ENCODE measurements at places on chromosomes 16 and 17.

GRCh38 chr16:3980253-3981111 lies 100.0 kb upstream of the CREBBP start:
- no peak for DNase-seq

GRCh38 chr16:11302977-11303376 lies 21.8 kb upstream of the PRM1 start:
- no peak for DNase-seq

- no peak for DNase-seq
Observed at GRCh38 chr17:34721326-34721725, 141.9 kb downstream of the TMEM132E start.

- DNase-seq = no peak
Observed at GRCh38 chr17:16484445-16485175, 7.4 kb downstream of the LRRC75A start.

DNA sequence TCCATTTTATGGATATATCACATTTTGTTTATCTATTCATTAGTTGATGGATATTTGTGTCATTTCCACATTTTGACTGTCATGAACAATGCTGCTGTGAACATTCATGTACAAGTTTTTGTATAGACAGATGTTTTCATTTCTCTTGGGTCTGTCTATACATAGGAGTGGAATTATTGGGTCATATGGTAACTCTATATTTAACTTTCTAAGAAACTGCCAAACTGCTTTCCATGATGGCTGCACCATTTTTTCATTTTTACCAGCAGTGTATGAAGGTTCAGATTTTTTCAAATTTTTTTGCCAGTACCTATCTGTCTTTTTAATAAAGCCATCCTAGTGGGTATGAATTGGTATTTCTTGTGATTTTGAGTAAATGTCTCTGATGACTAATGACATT lies 15.5 kb downstream of the NFAT5 start:
- DNase-seq = no peak

DNA sequence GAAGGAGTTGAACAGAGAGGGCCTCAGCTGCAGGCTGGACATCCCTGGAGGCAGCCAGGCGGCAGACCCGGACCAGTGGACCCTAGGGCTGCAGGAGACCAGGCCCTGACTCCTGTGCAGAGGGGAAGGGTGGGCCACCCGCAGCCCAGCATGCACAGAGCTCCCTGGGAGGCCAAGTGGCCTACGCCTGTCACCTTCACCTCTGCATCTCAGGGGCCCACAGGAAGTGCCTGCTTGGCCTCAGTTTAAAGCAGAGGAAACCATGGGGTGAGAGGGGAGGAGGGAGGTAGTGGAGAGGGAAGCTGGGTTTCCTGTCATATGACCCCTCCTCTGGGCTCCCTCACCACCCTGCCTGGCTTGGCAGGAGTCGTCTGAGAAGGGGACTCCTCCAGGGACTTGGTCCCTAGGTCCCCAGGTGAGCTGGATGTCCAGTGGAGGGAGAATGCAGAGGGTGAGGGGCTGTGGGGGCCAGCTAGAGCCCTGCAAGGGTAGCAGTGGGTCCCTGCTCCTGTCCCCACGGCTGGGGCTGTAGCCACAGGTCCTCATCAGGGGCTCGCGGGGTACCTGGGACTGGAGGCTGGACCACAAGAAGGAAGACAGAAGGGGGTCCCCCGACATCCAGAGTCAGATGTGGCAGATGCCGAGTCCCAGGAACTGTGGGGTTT lies at the start of gene TMC8:
Gene TMC8 (plus strand): TSS at position 335 of the 665 bp plus-strand sequence. CDS start 818 bp downstream, outside the sequence.
- DNase-seq = peak; percentile 82

DNA sequence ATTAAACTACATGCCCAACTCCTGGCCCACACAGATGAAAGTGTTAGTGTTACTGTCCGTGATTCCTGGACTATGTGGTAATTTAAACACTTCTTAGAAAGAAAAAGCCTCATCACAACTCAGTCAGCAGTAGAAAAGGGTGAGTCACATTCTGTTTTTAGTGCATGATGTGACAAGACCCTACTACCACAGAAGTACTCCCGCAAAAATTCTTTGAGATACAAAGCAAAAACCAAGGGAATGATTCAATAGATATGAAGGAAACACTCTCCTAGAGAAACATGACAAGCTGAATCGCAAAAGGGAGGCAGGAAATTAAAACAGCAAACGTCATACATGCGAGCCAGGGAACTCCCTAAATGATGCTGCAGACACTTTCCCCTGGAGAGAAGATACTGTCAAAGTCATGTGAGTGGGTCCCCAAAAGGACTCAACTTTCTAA lies 14.4 kb downstream of the SNN start:
- no peak for DNase-seq

DNA sequence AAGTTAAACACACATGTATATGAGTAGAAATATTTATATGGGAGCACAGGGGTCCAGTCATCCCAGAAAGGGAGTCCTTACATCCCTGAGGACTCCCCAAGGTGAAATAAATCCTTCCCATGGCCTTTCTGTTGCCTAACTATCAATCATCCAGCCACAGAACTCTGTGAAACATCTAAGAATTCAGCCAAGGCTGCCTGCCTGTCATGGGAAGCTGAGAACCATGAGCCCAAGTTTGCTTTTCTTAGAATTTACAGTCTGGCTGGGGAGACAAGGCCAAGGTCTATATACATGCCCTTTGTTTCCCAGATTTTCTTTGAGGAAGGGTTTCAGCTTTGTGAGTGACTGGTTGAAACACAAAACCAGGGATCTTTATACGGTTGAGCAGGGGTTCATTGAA lies 15.8 kb downstream of the MYL4 start:
- DNase-seq = no peak

GRCh38 chr16:23353440-23353839 lies 51.3 kb downstream of the SCNN1B start:
- DNase-seq = no peak

GRCh38 chr17:78993241-78993956 lies 13.7 kb upstream of the LGALS3BP start:
- DNase-seq = peak; percentile 32

DNA sequence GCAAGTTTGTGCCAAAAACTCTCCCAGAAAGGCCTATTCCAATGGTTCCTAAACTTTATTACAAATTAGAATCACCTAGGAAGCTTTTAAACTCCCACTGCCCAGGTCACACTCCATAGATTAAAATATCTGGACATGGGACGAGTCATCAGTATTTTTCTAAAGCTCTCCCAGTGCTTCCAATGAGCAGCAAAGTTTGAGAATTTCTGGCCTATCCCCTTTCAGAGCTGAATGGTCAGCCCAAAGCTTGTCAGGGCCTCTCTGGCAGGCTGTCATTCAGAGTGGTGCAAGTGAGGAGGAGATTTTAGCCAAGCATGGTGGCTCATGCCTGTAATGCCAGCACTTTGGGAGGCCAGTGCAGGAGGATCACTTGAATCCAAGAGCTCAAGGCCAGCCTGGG lies 2.4 kb downstream of the BCL6B start:
- no peak for DNase-seq

GRCh38 chr17:50274142-50274896 lies at the start of gene TMEM92:
Gene TMEM92, plus strand, starts transcription at chr17:50274466. Its CDS starts 36 bp downstream, at chr17:50274502.
- no peak for DNase-seq

GRCh38 chr17:48307814-48308411 lies 122.1 kb downstream of the SKAP1 start:
- DNase-seq = peak; percentile 58

DNA sequence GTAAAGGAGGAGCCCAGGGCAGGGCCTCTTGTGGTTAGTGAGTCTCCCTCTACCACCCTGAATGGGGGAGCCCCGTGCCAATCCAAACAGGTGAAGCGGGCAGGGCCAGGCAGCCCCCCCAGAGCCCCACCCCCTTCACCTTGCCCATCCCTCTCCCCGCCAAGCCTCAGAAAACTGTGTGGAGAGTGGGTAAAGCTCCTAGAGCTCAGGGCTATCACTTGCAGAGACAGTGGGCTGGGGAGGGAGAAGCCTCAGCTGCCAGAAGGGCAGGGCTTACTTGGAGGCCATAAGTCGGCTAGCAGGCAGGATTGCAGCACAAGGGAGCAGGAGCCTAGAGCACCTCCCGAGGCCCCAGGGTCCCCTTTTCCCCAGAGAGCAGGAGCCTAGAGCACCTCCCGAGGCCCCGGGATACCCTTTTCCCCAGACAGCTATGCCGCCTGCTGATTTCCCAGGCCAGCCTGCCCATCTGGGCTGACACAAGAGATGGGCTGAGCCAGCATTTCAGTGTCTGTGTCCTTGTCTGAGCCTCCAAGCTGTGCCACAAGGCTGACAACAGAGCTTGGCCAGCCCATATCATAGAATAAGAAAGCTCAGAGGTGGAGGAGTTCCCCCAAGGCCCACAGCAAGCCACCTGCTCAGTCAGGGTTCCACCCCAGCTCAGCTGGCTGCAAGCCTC lies 6.7 kb upstream of the KRT14 start:
- no peak for DNase-seq

DNA sequence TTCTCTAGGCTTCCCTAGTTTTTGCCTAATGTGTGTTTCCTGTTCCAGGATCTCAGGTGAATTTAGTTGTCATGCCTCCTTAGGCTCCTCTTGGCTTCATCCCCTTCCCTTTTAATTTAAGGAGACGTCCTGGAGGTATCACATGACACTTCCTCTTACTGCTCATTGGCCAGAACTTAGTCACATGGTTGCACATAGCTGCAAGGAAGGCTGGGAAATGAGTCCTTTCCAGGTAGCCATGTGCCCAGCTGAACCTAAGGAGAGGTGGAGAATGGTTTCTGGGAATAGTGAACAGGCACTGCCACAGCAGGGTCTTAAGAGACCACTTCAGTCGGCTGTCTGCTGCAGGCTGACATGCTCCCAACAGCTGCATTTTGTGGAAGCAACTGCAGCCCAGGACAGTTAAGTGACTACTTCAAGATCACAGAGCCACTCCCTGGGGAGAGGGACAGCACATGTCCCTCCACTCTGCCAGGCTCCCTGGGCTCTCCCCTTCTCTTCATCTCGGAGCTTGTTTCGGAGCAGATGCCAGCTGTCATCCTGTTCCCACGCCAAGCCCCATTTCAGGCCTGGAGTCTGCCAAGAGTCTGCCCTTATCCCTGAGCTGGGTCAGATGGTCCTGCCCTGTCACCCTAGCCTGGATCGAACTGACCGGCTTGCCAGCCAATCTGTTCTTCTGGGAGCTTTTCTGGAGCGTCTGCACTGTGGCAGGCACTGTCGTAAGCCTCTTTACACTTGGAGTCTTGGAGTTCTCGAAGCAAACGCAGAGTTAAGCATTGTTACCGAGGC lies 81.4 kb upstream of the FOXF1 start:
- no peak for DNase-seq

GRCh38 chr16:84062734-84063640 lies 20.4 kb upstream of the SLC38A8 start:
- peak; percentile 55 for DNase-seq

GRCh38 chr17:74604761-74605160 lies 12.7 kb upstream of the CD300LD start:
- no peak for DNase-seq

GRCh38 chr16:23784811-23785447 lies 30.1 kb downstream of the CHP2 start:
- no peak for DNase-seq

GRCh38 chr16:15649727-15650018 lies 372 bp upstream of the NDE1 start:
- no peak for DNase-seq

DNA sequence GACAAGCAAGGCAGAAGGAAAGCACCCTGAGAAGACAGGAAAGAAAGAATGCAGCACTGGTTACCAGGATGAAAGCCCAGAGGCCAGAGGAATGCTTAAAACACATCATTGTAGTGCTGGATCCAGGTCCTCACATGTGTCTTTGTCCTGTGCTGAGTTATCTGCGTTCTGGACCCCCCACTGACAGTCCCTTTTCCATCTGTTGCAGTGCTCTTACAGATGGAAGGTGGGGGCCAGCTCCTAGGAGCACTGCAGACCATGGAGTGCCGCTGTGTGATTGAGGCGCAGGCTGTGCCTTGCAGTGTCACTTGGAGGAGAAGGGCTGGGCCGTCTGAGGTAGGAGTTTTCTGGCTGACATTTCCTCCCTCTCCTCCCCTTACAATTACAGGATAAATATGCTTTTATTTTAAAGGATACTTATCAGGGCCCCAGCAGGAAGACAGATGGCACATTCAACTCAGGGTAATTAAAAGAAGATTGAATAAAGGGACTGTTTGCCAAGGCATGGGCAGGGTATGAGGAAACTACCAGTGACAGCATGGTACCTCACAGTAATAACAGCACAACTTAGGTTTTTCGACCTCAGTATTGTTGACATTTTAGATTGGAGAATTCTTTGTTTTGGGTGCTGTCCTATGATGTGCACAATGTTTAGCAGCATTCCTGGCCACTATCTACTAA lies 3.0 kb downstream of the EME1 start:
- DNase-seq = no peak

GRCh38 chr17:47882247-47882646 lies 13.8 kb upstream of the SP2 start:
- no peak for DNase-seq

GRCh38 chr17:44977814-44978550 lies 9.9 kb upstream of the C1QL1 start:
- DNase-seq = no peak

GRCh38 chr17:42779936-42780850 lies at the start of gene WNK4:
Gene WNK4, plus strand, starts transcription at chr17:42780610. Its CDS starts 89 bp downstream, at chr17:42780699.
- no peak for DNase-seq

DNA sequence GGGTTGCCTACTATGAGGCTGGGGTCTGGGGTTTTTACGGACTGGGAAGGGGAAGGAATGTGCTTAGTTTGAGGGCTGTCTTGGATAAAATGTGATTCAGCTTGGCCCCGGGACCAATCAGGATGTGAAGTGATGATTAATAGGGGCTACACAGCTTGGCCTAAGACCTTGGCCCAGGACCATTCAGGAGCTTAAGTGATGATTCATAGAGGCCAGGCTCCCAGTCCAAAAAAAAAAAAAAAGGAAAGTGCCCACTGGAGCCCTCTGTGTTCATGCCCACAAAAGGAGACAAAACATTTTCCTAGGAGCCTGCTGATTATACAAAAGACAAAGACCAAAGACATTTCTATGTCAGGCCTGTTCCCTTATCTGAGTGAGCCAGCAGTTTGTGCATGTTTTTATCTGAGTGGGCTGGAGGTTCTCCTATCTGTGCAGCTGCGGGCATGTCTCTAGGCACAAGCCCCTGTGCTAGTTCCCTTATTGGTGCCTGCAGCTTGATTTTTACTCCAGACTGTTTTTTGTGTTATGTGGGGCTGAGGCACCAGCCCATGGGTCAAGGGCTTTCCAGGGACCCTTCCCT lies 898.2 kb upstream of the GOT2 start:
- no peak for DNase-seq

- DNase-seq = peak; percentile 80
Observed at GRCh38 chr17:77400445-77400870, 259.7 kb downstream of the SEC14L1 start.

GRCh38 chr17:37759014-37759637 lies 14.3 kb upstream of the HNF1B start:
- DNase-seq = no peak

GRCh38 chr17:7336240-7337175 lies at the start of gene ACAP1:
Gene ACAP1, plus strand, starts transcription at chr17:7336529. Its CDS starts 206 bp downstream, at chr17:7336735.
- DNase-seq = peak; percentile 84

DNA sequence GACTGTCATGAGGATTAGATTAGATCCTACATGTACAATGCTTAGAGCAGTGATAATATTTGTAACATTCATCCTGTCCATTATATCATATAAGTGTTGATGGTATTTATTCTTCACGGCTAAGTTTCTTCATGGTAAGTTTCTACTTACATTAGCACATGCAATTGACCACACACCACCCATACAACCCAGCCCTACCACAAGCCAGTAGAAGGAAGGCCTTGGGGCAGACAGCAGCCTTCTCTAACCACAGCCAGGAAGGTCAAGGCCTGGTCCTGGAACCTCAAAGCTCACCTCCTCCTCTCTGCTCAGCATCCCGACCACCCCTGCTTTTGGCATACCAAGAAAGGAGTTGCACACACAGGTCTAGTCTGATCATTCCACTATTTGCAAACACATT lies 245.2 kb upstream of the SDK2 start:
- DNase-seq = no peak

Data from CD4-positive, alpha-beta T cell treated with Interleukin-4 for 1 hour (primary cell).